ENCODE measurements at places on chromosomes 16 and 17.
A peak's percentile ranks its signal among the peaks of the same experiment; 100 is the strongest.

- DNase-seq = no peak
These were observed 41.3 kb downstream of the MRM3 start for GRCh38 chr17:823501-823902.

GRCh38 chr17:3795390-3796102 is 5.4 kb downstream of the ITGAE start:
- no peak for DNase-seq

- DNase-seq = no peak
These were observed 154.2 kb upstream of the IRX6 start for GRCh38 chr16:55169780-55170179.

DNA sequence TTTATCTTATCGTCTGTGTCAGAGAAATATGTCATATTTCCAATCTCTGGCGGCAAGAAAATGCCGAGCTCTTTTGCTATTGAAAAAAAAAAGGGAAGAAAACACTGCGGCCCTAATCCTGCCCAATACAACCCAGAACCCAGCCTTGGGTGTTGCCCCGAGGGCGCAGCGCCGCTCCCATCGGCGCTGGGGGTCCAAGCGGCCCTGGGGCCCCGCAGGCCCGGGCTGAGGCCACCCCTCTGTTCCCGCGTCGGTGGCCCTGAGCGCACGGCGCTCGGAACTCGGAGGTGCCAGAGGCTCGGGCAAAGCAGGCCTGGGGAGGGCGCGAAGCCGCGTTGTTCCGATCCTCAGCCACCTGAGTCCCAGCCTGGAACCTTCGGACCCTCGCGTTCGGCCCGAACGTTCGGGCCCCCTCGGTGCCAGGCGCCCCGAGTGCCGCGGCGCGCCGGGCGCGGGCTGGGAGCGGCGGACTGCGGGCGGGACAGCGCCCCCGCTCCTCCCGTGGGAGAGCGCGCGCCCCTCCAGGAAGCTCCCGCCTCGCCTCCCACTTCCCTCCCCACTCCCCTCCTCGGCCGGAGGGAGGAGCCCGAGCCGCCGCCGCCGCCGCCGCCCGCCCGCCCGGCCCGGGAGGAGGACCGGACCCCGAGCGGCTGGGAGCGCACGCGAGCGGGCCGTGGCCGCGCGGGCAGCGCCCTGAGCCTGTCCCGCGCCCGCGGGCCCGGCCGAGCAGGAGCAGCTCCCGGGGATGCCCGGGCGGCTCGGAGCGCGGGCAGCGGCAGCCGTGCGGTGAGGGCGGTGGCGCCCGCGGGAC is at the start of gene CPNE2:
Gene CPNE2 (plus strand): TSS at position 609 of the 811 bp plus-strand sequence. CDS start 18,160 bp downstream, outside the sequence.
- DNase-seq = peak; percentile 68

DNA sequence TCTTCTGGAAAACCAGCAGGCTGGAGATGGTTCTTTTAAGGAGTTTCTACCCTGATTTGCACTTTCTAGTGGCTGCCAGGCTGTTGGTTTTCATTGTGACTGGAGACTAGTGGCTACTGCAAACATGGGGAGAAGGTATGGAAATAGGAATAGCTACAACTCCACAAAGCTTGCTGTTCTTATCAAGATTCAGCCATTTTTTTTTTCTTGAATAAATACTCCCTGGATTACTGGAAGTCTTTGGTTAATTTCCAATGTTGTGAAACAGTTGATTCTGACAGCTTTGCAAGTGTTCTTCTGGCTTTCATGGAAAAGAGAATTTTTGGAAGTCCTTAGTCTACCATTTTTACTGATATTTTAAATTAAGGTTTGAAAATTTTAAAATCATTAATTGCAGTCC is 277.7 kb downstream of the HS3ST3A1 start:
- DNase-seq = no peak

- DNase-seq = peak; percentile 5
These were observed 18.7 kb downstream of the CD300A start for GRCh38 chr17:74485022-74485743.

GRCh38 chr17:42891539-42892152 is 9.0 kb upstream of the G6PC1 start:
- no peak for DNase-seq

GRCh38 chr16:87555647-87556046 is 46.7 kb upstream of the JPH3 start:
- DNase-seq = no peak

DNA sequence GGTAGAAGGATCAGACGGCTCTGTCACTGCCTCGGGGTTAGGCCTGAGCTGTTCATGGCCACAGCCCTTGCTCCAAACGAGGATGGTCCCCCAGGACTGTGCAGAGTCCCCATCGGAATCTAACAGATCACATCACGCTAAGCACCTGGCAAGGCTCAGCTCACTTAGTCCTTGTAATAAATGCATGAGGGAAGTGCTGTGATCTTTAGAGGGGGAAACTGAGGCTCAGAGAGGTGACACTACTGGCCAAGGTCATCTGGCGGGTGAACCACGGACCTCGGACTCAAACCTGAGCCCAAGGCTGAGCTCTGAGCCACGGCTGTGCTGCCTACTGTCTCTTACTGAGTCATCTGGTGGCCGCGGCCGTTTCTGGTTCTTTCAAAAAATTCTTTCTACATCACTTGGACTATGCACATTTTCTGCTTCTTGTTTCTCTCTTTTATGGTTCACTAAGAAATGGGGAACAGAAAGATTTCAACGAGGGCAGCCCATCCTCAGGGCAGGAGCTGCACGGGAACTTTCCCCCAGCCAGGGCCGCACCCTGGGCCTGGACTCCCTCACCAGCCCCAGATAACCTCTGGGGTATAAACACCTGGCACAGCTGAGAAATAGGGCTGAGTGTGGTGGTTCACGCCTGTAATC is 55.6 kb downstream of the COTL1 start:
- no peak for DNase-seq

DNA sequence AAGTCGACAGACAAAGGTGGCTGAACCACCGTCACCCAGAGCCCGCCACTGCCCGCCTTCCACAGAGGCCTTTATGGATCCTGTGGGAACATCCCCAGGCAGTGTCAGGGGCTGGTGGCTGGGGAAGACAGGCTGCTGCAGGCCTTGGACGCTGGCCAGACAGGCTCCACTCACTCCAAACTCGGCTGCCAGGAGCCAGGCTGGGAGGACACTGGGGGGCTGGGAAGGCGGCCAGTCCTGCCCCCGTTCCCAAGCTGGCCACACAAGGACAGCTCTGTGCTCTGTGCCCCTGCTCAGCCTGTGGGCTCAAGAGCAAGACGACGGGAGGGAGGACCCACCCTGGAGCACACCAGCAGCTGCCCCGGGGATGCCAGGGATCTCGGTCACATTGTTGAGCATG is 7.6 kb upstream of the LCAT start:
- DNase-seq = no peak

DNA sequence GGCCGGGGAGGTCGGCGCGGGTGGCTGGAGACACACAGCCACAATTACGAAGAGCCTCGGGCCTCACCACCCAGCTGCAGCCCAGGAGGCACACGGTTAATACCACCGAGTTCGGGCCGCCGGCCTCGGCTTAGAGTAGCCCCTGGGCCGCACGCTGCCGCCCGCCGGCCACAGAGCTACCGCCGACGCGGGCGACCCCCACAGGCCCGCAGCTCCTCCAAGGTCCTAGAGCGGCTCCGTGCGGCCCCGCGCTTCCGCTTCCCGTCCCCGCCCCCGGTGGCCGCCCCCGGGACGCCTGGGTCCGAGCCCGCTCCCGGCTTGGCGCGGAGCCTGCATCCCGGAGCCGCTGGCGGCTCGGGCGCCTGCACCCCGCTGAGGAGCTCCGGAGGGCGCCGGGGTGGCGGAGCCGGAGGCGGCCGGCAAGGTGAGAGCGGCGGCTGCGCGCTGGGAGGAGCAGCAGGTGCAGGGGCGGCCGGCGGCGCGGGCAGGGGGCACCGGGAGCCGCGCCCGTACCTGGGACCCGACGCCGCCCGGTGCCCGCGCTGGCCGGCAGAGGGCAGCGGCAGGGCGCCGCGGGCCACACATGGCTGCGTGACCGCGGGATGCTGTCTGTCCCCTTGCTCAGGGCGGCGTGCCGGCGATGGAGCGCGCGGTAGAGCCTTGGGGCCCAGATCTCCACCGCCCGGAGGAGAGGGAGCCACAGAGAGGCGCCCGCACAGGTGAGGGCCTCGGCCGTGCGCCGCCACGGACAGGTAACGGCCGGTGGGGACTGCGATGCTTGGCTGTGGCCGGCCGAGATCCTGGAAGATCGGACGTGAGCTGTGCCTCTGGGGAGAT is at the start of gene ZNF48:
Gene ZNF48 (plus strand): TSS at position 266 of the 837 bp plus-strand sequence. CDS start 375 bp downstream, at position 641.
- DNase-seq = peak; percentile 84

GRCh38 chr16:4414187-4414917 is 2.0 kb downstream of the CORO7 start:
- DNase-seq = peak; percentile 93

GRCh38 chr17:76431509-76431908 is 21.4 kb downstream of the UBE2O start:
- no peak for DNase-seq

GRCh38 chr17:77407321-77408277 is 266.8 kb downstream of the SEC14L1 start:
- no peak for DNase-seq

Measured in activated effector memory CD4-positive, alpha-beta T cell treated with anti-CD3 and anti-CD28 coated beads, Interleukin-2, amount 50 U/mL, for 16 hours (primary cell).